Hematopoietic multipotent progenitor cell treated with erythropoietin and hydrocortisone succinate and interleukin-3 and kit ligand, for 17 days (in vitro differentiated cells): ENCODE measurements at places on chromosomes 3 and 15.

DNA sequence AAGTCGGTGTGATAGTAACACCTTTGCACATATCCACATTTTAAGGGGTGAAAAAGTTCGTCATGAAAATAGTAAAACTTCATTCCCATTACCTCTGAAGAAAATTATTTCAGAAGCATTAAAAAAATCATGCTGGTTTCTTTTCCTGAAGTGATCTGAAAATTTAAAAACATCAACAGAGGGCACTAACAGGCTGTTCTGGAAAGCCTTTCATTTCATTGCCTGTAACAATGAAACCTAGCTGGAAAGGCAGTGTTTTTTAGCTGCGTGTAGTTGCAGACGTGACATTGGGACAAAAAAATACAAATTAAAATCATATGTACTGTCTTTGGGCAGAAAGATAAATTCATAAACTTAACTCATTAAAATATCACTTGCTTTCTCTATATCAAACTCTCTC, 993.8 kb downstream of the GBE1 start:
- no peak for DNase-seq

- no peak for DNase-seq
Measured at GRCh38 chr3:57017459-57017845, 43.0 kb upstream of the SPATA12 start.

GRCh38 chr3:115651087-115651486, 27.8 kb downstream of the GAP43 start:
- DNase-seq, result no peak

DNA sequence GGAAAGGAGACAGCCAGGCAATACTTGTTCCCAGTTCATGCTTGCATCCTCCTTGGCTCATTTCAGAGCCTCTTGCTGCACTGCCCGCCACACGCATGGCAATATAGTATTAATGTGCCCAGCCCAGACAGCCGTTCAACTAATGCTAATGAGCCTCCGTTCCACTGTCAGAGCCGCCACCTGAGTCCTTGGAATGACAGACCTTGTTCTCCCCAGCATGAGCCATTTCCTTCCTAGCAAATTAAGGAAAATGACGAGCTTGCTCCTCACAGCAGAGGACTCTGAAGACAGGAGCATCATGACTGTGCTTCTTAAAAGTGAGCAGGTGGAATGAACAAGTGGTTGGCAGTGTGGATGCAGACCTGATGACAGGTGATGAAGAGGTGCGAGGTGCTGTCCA, 10.8 kb upstream of the LRRC15 start:
- DNase-seq, result no peak

DNA sequence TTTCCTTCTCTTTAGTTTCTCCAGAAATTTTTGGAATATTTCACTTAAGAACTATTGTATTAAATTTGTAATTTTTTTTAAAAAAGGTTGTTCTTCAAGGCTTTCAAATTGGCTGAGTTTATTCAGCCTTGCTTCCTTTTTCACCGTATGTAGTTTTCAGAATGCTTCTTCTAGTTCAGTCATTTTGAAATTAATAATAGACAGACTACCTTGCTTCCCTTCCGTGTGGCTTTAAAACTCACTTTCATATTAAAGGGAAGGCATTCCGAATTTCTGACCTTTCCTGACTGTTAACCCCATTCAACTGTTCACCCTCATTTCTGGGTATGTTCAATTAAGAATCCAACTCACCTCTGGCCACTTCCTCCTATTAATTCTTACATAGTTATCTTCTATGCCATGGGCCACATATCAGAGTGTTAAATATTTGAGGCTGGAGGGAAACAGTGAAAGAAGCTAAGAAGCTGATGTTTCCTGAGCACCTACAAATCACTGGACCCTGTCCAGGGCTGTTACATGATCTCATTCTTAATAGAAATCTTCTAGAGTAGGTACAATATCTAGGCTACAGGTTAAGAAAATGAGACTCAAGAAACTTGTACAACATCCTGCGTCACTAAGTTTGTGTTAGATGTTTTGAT, 237.5 kb downstream of the P3H2 start:
- DNase-seq, result no peak

GRCh38 chr15:92810418-92811138, 89.5 kb upstream of the CHD2 start:
- DNase-seq, result peak; percentile 56

DNA sequence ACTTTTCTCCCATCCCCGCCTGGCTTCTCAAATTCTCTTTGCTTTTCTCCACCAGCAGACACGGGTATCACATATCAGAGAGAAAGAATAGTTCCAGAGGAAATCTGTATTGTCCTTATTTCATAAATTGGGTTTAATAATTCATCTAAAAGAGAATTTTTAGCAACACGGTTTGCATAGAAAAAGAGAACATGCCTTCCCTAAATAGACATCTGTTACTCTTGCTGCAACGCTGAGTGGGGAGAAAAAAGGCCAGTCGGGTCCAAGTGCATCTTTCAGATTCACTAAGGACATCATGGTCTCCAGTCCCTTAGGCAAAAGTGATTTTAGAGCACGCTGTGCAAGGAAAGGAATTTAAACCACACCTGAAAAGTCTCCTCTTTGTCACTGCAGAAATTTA, 201.3 kb downstream of the ABHD5 start:
- no peak for DNase-seq

DNA sequence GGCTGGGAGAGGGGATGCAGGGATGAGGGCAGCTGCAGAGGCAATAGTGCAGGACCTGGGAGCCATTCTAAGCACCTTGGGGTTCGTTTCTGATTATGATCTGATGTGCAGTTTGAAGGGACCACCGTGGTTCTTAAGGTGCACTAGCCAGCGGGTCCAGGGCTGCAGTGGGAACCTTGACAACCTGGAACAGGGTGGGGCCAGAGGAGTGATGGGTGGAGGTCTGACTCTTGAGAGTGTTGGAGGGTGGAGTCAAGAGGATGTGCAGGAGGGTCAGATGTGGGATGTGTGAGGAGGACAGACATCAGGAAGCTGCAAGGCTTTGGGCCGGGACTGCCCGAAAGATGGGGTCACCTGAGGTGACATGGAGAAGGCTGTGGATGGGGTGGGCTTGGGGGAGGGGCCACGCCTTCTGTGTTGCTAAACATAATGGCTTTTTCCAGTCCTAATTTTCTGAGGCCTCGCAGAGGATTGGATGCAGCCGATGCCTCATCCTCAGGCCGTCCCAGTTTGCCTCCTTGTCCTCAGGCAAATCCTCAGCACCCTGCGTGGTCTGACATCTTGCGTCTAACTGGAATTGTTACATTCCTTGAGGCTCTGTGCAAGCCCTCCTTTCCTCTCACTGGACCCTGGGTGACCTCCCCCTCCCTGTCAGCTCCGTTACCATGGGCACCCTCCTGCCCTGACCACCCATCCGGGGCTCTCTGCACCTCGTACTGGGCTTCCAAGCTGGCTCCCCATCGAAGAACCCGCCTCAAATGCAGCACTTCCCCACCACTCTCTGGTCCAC, 61.4 kb upstream of the TRPM1 start:
- no peak for DNase-seq

DNA sequence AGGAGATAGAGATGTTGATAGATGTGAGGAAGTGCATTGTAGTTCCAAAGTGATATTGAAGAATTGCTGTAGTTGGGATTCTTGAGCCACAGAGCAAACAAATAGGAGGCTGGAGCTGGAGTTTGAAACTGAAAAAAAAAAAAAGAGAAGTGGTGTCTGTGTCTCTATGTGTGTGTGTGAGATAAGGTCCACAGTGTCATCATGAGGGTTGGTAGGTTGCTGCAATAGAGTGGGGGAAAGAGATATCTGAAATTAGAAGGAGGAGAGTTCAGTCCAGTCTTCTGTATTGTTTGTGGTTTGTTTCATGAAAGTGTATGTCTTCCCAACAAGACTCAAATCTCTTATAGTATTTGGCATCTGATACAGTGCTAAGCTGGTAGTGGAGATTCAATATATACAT, 37.3 kb upstream of the CACNA1D start:
- no peak for DNase-seq

- no peak for DNase-seq
Measured at GRCh38 chr15:19987389-19988048, 554.1 kb downstream of the GOLGA6L6 start.

- no peak for DNase-seq
Measured at GRCh38 chr3:53799338-53799865, 46.8 kb downstream of the CHDH start.

GRCh38 chr3:4581124-4581424, 87.9 kb downstream of the ITPR1 start:
- no peak for DNase-seq

- no peak for DNase-seq
Measured at GRCh38 chr15:81073801-81074200, 60.3 kb upstream of the CFAP161 start.

GRCh38 chr15:36406911-36407310, 172.5 kb upstream of the CDIN1 start:
- no peak for DNase-seq

DNA sequence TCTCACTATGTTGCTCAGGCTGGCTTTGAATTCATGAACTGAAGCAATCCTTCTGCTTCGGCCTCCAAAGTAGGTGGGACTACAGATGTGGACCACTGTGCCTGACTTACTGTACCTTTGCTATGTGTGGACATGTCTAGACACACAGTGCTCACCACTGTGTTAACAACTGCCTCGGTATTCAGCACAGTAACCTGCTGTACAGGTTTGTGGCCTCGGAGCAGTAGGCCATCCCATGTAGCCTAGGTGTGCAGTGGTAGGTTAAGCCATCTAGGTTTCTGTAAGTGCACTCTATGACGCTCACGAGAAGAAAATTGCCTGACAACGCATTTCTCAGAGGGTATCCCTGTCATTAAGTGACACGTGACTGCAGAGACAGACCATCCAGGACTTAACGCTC, 70.3 kb downstream of the TAMM41 start:
- no peak for DNase-seq

GRCh38 chr15:45572617-45573016, 14.6 kb upstream of the BLOC1S6 start:
- DNase-seq, result no peak

DNA sequence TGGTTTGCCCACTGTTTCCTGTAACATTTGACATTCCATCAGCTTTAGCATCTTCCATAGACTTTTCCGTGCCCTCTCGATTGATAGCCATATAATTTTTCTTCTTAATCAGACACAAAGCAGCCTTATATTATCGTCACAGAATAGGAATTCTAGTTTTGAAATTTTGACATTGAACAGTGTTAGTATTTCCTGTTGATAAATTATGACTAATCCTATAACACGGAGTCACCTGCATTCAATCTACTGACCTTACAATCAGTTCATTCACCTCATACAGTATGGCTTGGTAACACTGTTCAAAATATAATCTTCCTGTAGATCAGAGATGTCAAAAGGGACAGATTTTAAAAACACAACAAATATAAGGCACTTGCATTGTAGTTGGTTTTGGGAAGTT, 423.7 kb downstream of the C3orf38 start:
- DNase-seq, result no peak

DNA sequence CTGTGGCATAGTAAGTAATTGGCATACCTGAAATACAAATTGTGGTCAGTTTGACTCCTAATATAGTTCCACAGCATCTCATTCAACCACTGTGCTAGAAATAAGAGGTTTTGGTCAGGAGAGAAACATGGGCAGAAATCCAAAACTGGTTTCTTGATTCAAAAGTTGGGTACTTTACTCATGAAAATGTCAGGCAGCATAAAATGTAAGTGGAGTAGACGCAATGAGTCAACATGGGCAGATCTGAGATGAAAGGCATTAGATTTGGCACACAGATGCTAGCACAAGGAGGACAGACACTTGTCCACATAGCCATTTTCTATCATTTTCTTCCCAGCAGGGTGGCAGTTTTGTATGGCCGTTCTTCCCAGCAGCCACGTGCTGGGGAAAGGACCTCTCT, 255.8 kb upstream of the CDIN1 start:
- DNase-seq, result no peak

GRCh38 chr3:37145611-37146010, 28.8 kb downstream of the LRRFIP2 start:
- DNase-seq, result no peak

GRCh38 chr3:161081633-161082032, 23.5 kb downstream of the B3GALNT1 start:
- DNase-seq, result no peak

GRCh38 chr3:30548600-30548999, 57.8 kb upstream of the TGFBR2 start:
- DNase-seq, result peak; percentile 45

DNA sequence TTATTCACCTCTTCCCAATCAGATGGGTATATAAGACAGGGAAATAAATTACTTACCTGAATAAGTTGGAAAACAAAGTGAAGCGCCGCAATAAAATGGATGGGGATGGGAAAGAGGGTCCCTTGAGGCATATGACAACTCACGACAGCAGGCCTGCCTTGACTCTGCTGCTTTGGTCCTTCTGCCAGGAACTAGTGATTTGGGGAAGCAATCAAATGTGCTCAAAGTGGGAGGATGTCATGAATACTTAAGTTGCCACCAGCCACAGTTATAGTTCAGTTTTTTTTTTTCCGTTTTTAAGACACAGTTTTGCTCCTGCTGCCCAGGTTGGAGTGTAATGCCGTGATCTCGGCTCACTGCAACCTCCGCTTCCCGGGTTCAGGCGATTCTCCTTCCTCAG, 4.6 kb downstream of the PARL start:
- no peak for DNase-seq

DNA sequence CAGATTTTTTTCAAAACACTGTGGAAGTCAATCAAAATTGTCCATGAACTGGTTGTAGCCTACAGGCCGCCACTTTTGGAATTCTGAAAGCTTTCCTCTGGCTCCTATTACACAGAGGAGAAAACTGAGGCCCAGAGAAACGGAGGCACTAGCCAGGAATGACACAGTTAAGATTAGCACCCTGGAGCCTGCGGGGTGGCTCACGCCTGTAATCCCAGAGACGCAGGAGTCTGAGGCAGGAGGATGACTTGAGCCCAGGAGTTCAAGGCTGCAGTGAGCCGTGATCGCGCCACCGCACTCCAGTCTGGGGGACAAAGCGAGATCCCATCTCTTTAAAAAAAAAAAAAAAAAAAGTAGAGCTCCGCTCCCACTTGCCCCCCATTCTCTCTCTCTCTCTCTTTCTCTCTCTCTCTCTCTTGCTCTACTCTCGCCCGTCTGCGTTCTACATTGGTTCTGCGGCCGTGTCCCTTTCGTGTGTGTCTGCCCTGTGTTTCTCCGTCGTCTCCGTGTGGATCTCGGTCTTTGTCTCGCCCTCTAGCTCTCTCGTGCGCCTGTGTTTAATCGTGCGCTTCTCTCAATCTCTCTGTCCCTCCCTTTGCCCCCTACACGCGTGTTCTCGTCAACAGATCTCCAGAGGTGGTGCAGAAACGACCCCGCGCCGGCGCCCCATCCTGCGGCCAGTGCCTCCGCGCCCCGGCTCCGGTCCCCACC, 512 bp upstream of the TRH start:
- DNase-seq, result no peak

- DNase-seq, result no peak
Measured at GRCh38 chr15:70092464-70093027, 5.2 kb downstream of the TLE3 start.

DNA sequence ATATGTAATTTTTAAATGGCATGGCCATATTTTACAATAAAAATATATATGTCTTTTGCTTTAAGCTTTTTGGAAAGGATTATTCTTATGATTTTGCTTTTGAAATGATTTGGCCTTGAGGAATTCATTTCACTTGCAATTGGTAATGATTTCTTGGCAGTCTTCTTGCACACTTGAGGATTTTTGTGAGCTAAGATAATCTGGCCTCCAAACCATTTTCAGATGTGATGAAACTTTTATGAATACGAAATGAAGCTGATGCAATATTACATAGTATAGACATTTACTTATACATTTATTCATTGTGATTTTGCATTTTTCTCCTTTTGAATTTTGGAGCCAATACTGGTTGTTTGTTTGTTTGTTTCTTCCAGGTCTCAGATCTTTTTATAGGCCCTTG, 6.4 kb upstream of the SH2D7 start:
- DNase-seq, result no peak

- no peak for DNase-seq
Measured at GRCh38 chr3:105327662-105328337, 38.9 kb upstream of the ALCAM start.
